Activated naive CD4-positive, alpha-beta T cell treated with Interleukin-2 at 50 U/mL for 16 hours (primary cell): ENCODE measurements at places on chromosomes 3 and 15.

GRCh38 chr15:63121382-63122001 lies at the start of gene LACTB:
LACTB (plus strand) TSS chr15:63121861; CDS start chr15:63121872, 11 bp downstream.
- DNase-seq: peak; percentile 82

DNA sequence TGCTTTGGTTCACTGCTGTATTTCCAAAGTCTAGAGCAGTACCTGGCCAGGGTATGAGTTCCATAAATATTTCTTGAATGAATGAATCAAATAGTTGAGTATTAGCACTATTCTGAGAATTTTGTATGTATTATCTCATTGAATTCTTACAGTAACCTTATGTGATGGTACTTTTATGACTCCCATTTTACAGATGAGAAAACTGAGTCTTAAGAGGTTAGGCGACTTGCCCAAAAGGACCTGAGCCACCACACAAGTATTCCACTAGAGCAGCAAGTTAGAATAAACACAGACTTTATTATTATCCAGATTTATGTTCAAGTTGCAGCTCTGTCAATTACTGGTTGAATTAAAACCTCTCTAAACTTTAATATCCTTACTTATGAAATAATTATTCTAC lies 29.4 kb downstream of the CRTC3 start:
- no peak for DNase-seq

DNA sequence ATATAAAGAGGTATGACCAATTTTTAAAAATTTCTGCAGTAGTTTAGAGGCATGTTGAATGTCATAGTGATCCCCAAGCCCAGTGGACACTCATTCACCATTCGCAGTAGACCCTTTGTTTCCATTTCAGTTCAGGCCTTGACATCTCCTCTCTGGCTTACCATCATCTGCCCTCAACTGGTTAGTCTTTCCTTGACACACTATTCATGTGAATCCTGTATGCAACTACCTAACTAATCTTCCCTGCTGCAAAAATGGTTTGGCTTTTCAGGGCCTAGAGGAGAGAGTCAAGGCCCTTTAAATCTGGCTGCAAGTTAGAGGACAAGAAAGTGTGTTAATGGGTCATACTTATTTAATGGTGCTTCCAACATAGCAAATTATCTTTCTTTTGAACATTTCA lies 10.9 kb downstream of the APH1B start:
- no peak for DNase-seq

GRCh38 chr3:84922682-84923081 lies 36.1 kb upstream of the CADM2 start:
- no peak for DNase-seq

DNA sequence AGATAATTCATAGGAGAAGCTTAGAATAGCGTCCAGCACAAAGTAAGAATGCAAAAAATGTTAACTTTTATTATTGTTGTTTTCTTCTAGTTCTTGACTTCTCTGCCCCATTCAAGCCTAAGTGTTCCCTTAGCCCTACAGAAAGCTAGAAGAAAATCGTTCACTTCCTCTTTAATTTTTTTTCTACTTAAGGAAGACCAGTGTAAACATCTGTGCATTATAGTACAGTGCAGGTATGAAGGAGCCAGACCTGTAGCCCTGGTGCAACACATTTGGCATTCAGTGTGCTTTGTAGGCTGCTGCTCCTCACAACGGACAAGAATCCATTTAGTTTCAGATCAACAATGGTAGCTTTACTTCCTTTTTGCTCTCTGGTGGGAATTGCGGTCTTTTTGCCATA lies 127.8 kb upstream of the SLC7A14 start:
- no peak for DNase-seq

GRCh38 chr3:188870431-188870830 lies 301.3 kb upstream of the TPRG1 start:
- no peak for DNase-seq

- DNase-seq: no peak
These were observed 149.9 kb downstream of the CFAP20DC start for GRCh38 chr3:58899953-58900298.
